Lower leg skin (tissue), 4 donors: ENCODE measurements at places on chromosomes 7 and 10. TPM values are rescaled to one million over a fixed set of nuclear protein-coding genes. Genes with fewer than 3 reads are reported as not detected.

Gene DMTF1
- total RNA-seq = 44.4 TPM

Gene TFR2
- total RNA-seq = 1.4 TPM

Gene AEBP1
- 52.6 TPM for total RNA-seq

Gene CTAGE8
- total RNA-seq = 1.6 TPM

Gene IFIT1B
- not detected for total RNA-seq

Gene WEE2
- total RNA-seq = not detected

Gene ACSL5
- total RNA-seq = 3.5 TPM

Gene CHN2
- 1.0 TPM for total RNA-seq

Gene TRPV5
- total RNA-seq = not detected

Gene MLXIPL
- total RNA-seq = 8.1 TPM

Gene ALOX5
- 7.4 TPM for total RNA-seq

Gene SPDYE11
- not detected for total RNA-seq

Gene NPSR1
- total RNA-seq = not detected

Gene FGF8
- not detected for total RNA-seq

Gene PNLIPRP3
- 82.8 TPM for total RNA-seq

Gene FAM20C
- 19.8 TPM for total RNA-seq

Gene HERPUD2
- 44.1 TPM for total RNA-seq

Gene TSPAN33
- 7.4 TPM for total RNA-seq

Gene AKR1D1
- total RNA-seq = not detected

Gene WNT2
- 1.5 TPM for total RNA-seq

Gene SPOCK2
- 0.65 TPM for total RNA-seq

Gene TAS2R5
- total RNA-seq = 1.3 TPM

Gene SLC26A3
- total RNA-seq = 0.13 TPM

Gene AMZ1
- total RNA-seq = 0.27 TPM

Gene TMEM273
- 12.2 TPM for total RNA-seq

Gene SPDYE2
- total RNA-seq = not detected

Gene HTR5A
- total RNA-seq = not detected

Gene PIK3AP1
- 5.4 TPM for total RNA-seq

Gene PTPRZ1
- 49.8 TPM for total RNA-seq

Gene HOXA9
- total RNA-seq = 44.7 TPM
